Astrocyte of the spinal cord (primary cell): ENCODE measurements at places on chromosomes 7 and 10.

GRCh38 chr10:122018951-122019413, 30.0 kb downstream of the TACC2 start:
- DNase-seq = no peak

DNA sequence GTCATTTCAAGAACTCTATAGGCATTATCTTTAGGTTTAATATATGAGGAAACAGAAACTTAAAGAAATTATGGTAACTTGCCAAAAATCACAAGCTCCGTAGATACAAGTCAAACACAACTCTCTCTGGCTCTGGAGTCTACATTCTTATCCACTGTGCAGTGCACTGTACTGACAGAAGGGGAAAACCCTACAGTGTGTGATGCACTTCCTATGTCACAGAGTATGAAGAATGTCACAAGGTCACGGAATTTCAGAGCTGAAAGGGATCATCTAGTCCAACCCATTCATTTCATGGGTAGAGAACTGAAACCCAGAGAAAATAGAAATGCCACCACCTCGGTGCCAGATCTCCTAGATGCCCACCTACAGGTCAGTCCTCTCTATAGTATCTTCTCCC, 86.1 kb downstream of the LRRTM3 start:
- no peak for DNase-seq

DNA sequence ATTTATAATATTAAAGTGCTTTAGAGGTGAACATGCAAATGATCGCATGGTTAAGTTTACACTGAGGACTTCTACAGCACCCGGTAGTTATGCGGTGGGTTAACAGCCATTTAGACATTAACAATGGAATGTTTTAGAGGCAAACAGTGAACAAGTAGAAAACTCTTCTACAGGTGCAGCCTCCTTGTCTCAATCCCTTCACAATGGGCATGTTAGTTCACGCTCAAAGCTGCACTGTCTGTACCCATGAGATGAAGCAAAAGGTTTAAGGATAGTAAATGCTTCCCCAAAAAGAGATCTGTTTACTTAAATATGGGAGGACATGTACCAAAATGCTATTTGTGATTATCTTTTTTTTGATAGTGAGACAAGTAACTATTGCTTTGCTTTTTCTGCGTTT, 25.1 kb downstream of the PUS7 start:
- DNase-seq = no peak

DNA sequence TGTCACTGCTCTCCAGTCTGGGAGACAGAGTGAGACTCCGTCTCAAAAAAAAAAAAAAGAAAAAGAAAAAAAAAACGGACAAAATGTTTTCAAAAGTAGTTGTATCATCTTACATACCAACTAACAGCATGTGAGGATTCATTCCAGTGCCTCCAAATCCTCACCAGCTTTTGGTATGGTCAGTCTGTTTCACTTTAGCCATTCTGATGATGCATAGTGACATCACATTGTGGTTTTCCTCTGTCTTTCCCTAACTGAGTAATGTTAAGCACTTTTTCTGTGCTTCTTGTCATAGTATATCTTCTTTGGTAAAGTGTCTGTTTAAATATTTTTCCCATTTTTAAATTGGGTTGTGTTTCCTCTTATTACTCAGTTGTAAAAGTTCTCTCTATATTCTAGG, 251.4 kb upstream of the CTBP2 start:
- peak; percentile 86 for DNase-seq

DNA sequence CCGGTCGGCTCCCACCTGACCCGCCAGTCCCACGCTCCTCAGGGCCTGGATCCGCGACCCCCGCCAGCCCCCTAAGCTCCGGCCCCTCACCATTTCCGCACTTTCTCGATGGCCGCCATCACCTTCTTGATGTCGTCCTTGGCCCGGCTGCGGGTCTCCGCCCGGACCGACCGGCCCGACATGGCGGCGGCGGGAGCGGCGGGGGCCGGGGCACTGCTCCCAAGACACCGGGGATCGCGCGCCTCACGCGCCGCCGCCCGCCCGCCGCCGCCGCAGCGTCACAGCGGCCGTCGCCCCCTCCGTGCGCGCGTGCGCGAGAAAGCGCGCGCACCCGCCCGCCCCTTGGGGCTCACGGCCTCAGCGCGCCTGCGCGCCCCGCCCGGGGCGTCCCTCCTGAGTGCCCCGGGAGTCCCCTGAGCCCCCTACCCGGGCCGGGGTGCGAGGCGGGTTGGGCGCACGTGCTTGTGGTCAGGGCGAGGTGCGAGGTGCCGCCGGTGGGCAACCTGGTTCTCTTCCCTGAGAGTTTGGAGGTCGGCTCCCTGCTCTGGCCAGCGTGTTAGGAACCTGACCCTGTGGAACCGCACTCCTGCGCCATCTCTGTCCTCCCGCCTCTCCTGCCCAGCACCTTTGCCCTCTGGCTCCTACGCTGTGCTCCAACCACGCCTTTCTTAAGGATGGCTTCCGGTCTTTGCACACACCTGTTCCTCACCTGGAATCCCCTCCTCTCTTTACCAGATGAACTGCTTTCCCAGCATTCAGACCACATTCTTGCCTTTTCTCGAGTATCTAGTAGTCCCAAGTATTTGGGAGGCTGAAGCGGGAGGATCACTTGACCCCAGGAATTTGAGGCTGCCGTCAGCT, at the start of gene BCL7B:
TSS of gene BCL7B (minus strand) at position 294 of the 861 bp plus-strand sequence. CDS start at position 182, 112 bp downstream.
- DNase-seq = peak; percentile 50

- no peak for DNase-seq
Measured at GRCh38 chr7:85713171-85713570, 526.3 kb upstream of the SEMA3D start.

DNA sequence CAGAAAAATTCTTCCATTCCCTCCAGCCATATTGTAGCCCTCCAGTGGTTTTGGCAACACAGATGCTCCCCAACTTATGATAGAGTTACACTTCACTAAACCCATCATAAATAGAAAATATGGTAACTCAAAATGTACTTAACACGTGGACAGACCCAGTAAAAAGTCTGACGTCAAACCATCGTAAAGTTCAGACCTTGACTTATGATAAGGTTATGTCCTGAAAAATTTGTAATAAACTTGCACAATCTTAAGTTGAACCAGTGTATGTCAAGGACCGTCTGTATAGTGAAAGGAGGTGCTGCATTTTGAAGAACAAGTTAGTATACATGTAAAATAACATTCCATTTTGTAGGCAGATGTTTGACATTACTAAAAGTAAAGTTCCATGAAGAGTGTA, 142.8 kb downstream of the NSUN6 start:
- no peak for DNase-seq
